ENCODE measurements at places on chromosomes 3 and 15.

DNA sequence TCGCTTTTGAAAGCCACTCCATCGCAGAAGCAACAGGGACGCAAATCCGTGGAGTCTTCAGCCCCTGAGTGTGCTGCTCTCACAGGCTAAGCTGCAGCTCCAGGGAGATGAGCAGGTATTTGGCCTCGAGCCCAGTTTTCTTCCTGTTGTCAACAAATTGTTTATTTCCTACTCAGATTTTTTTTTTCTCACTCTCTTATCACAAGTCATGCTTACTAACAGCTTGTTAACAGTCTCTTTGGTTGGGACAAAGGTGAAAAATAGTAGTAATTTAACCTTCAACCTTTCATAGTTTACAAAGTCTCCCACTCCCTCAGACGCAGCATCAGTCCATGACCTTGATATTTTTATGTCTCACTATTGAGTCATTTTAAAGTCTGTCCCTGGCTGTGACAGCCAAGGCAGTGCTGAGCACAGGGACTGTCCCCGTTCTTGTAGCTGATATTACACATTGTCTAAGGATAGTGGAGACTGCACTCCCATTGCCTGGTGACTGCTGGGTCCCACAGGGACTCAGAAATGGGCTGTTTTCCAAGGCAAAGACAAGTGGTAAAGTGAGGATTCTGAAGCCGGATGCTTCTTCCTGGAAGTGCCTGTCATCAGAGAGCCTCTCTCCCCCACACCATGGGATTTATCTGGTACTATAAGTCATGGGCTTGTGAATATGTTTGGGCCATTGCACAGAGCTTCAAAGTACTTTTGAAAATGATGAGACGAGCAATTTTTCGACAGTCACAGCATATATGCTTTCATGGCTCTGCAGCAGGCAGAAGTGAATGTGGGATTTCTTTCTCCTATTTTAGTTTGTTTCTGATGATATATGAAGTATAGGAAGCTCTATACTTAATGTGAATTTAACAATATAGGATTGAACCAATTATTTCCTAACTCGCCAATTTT lies 59.8 kb upstream of the UNC13C start:
- no peak for ATAC-seq

DNA sequence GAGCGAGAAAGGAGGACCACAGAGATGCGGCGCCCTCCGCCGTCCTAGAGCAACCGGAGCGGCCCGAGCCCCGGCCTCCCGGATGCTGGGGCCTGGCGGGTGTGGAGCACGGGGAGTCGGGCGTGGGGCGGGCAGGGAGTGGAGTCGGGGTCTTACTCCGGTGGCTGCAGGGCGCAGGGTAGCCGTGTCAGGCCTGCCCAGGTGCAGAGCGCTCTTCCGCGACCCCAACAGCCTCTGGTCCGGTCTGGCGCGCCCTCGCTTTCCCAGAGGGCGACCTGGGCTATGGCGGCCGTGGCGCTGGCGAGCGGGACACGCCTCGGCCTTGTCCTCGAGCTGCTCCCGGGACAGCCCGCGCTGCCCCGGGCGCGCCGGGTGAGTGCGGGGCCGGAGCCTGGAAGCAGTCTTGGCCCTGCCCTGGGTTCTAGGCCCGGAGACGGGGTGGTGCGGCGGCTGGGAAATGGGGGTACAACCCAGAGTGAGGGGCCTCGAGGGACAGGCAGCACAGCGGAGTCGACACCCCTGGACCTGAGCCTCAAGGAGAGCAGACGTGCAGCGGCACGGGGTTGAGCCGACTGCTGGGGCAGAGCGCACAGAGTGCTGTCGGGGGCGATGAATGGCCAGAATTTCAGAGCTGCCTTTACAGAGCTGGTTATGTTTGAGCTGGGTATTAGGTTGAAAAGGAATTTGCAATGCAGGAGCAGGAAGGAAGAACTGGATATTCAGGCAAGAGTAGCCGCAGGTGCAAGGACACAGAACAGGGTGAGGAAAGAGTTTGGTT lies at the start of gene ZNF662:
TSS of gene ZNF662 (plus strand) at position 73 of the 778 bp plus-strand sequence. CDS start 1,973 bp downstream, outside the sequence.
- ATAC-seq: peak; percentile 78

- ATAC-seq: peak; percentile 48
These were observed 512.6 kb upstream of the ADAMTS9 start for GRCh38 chr3:65200310-65200970.

DNA sequence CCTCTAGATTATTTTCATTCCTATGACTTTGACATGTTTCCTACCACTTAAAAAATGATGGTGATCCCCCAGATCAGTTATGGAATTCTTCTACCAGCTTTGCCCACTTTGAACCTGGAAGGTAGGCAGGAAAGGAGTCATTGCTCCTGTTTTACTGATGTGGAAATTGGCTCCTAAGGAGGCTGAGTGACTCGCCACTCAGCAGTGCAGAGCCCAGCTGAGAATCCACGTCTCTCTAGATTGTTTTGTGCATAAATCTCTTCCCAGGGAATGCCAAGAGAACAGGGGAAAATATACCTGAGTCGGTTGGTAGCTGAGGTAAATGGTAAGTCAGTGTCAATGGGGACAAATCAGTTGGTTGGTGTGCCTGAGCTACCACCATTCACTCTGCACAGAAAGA lies 4.7 kb downstream of the LTF start:
- ATAC-seq: no peak

DNA sequence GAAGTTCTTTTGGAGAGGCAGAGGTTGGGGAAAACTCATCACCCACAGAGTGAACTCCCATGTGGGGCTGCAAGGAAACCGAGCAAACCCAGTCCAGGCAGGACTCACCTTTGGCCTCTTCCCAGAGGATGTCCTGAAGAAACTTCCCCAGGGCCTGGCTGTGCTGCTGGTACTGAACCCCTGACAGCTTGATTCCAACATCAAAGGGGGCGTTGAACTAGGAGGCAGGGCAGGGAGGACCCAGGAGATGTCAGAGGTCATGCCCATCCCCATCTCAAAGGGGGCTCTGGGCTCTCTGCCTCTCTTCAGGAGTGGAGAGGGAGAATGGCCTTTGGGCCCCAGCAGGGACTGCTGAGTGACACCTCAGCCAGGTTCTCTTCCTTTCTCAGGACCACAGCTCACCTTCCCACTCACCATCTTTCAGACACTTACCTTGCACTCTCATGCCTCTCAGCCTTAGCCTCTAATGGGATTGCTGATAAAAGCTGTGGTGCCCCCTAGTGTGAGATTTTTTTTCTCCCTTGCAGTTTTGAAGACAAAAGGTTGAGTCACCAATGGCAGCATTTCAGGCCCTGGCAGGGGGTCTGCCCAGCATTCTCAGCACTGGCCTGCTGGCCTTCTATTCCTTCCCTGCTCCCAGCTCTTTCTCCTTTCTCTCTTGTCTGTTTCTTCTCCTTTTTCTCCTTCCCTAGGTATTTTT lies 6.0 kb downstream of the GHRL start:
- peak; percentile 88 for ATAC-seq

DNA sequence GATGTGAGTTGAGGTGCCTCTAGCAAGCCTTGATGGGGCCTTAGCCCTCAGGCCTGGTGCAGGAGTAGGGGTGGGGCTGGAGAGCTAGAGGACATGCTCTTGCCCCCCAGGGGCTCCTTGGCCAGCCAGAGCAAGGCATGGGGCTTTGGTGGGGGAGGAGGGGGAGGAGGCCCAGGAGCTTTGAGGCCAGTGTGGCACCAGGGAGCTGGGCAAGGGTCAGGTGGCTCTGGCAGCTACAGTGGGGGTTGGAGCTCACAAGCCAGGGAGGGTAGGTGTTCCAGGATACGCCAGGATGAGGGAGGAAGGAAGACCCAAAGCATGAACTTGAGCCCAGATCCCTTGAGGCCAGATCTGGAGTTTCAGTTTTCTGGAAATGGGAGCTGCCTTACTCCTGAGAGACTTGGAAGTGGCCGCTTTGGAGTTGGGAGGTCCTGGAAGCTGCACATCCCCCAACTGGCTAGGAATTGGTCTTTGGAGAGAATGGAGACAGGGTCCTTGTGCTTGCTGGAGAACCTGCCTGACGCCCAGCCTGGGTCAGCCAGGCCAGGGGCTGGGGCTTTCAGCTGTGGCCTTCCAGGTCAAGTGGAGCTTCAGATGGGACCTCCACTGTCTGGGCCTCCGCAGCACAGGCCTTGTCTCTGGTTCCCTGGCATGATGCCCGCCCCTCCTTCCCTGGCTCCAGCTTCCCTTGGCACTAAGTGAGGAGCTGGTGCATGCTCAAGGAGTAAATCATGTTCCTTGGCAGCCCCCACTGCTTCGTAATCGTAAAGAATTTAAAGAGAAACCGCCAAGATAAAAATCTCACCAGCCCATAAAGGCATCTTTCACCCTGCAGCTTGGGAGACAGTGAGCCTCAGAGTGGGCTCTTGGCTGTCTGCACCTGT lies 8.7 kb downstream of the SEMA3F start:
- peak; percentile 76 for ATAC-seq

DNA sequence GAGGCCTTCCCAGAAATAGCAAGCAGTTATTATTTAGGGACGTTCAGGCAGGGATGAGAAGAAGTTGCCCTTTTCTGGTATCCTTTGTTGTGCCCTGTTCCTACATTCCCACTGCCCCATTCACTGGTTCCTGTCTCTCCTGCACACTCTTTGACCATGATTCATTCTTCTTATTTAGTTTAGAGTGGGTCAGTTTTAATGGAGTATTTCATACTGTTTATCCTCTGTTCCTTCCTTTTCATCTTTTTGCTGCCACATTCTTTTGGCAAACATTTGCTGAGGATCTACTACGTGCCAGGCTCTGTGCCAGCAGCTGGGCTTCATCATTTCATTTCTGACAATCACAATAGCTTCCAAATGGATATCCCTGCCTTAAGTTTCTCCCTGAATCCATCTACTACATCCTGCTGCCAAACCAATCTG lies 11.8 kb upstream of the EID1 start:
- ATAC-seq: peak; percentile 77

- ATAC-seq: no peak
These were observed 161.7 kb downstream of the POLR2M start for GRCh38 chr15:57867970-57868798.

- ATAC-seq: no peak
These were observed 23.2 kb downstream of the CA12 start for GRCh38 chr15:63358241-63359029.
